Non-pigmented ciliary epithelial cell (primary cell): ENCODE measurements at places on chromosomes 4 and X.

- peak; percentile 32 for DNase-seq
Observed at GRCh38 chrX:101057093-101057714, 5.3 kb upstream of the TRMT2B start.

DNA sequence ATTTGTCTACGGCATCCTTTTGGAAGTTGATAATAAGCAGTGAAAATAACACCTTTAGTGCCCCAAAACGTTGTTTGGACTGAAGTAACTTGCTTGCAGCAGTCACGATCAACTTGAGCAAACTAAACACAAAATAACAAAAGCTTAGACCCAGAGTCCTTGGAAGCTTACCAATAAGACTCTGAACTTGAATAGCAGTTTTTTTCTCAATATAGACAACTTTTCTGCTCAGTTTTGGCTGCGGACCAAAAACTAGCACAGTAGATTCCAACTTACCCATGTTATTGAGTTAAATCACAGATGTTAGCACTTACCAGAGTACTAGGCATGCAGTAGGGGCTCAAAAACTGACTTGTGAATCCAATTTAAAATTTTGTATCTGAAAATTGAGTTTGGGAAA lies 746.9 kb downstream of the PCDH19 start:
- no peak for DNase-seq

GRCh38 chrX:17829566-17829965 lies 31.5 kb downstream of the RAI2 start:
- no peak for DNase-seq

DNA sequence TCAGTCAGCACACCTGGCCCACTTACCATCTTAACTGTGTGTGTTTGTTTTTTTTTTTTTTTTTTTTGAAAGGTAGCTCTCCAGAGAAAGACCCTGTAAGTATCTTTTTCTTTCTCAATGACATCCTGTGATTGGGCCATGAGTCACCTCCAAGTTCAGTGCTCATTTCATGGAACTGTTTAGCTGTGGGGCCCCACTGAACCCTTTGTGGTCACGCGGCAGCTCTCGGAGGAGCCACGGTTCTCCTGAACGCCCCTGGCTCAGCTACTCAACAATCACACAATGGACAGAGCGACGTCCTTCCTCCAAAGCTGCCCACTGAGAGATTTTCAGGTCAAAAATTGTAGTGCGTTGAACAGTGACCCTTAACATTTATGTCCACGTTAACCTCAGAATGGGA lies 14.2 kb upstream of the IL3RA start:
- DNase-seq = no peak

DNA sequence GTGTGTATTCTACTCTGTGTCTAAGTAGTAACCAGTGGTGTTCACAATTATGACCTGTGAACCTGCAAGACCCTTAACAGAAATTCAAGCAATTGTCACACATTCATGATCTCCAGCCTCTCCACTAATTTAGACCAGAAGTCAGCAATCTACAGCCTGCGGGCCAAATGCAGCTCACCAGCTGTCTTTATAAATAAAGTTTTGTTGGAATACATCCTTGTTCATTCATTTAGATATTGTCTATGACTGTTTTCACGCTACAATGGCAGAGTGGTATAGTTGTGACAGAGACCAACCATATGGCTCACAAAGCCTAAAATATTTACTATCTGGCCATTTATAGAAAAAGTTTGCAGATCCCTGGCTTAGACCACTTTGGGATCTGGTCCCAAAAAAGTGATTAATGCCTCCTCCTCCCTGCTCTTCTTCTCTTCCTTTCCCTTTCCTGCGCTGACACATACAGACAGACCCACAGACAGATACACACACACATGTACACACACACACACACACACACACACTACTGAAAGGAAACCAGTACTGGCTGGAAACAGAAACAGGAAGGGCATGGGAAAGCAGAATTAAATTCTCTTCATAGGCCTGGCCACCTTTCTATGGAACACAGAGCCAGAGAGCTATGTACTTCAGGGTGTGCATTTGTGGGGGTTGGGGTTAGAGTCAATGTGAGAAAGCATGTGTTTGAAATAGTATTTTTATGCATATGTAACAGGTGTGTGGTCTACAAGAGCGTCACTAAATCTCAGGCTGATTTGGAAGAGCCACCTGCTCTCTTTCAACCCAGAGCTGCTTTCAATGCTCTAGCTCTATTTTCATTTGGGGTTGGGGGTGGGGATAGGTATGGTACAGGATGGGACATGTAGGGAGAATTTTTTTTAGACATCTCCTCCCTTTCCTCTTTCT lies 49.7 kb upstream of the TMEM164 start:
- DNase-seq = no peak

DNA sequence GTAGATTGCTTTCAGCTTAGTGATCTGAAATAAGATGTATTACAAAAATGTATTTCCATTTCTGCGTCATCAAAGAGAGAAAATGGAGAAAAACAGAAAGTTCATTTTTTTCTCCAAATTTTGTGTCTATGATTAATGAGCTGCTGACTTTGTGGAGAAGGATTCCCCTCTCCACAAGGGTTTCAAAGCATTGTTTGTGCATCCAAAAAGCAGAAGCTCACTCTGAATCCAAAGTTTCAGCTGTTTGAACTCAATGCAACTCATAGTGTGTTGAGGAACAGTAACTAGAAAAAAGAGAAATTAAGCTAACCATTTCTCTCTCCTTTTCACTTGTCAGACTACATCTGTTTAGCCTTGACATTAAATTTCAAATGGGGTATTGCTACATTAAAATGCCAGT lies 62.9 kb upstream of the SLC7A11 start:
- DNase-seq = no peak

- DNase-seq = no peak
Observed at GRCh38 chr4:148207068-148207467, 235.1 kb downstream of the NR3C2 start.

DNA sequence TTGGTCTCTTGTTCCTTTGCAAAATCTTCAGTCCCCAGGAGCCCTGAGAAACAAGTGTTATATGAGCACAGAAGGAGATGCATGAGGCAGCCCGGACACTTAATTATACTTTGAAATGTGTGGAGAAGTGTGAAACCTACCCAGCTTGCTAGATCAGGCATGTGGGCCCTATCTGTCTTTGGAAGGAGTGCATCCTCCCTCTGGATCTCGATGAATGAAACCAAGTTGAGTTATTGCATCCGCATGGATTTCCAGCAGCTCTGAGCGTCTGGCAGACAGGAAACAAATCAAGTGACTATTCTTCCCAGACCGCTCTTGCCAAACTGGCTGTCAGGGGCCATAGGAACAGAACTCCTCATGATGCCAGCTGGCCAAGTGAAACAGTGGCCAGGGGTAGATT lies 19.6 kb upstream of the SOWAHD start:
- DNase-seq = no peak

DNA sequence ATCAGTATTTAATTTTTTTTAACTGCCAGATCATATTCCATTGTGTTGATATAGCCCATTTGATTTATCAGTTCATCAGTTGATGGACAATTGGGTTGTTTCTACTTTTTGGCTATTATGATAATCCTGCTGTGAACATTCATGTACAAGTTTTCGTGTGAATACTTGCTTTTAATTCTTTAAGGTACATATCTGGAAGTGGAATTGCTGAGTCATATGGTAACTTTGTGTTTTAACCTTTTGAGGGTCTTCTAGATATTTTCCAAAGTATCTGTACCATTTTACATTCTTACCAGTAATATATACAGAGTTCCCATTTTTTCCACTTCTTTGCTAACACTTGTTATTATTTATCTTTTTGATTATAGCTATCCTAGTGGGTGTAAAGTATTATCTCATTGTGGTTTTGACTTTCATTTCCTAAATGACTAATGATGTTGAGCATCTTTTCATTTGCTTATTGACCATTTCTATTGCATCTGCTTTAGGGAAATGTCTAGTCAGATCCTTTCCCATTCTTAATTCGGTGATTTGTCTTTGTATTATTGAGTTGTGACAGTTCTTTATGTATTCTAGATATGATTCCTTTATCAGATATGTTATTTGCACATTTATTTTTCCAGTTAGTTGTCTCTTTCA lies 75.2 kb upstream of the NUDT6 start:
- no peak for DNase-seq

GRCh38 chr4:7121866-7122653 lies 54.2 kb upstream of the GRPEL1 start:
- no peak for DNase-seq

DNA sequence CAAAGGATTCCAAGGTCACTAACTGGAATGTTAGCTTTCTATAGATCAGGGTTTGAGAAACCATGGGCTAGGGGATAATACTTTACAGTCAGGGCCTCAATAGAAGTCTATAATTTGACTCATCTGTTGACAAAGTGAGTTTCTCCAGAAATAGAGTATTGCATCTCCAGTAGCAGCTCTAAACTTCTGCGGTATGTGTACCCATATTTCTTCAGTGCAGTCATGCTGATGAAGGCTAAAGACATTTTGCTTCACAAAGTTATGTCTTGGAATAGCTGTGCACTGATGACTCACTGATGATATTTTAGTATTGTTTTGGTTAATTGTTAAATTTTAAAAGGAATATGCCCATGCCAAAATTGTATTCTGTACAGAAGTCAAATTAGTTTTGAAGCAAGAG lies 464.9 kb upstream of the AMOT start:
- peak; percentile 48 for DNase-seq

DNA sequence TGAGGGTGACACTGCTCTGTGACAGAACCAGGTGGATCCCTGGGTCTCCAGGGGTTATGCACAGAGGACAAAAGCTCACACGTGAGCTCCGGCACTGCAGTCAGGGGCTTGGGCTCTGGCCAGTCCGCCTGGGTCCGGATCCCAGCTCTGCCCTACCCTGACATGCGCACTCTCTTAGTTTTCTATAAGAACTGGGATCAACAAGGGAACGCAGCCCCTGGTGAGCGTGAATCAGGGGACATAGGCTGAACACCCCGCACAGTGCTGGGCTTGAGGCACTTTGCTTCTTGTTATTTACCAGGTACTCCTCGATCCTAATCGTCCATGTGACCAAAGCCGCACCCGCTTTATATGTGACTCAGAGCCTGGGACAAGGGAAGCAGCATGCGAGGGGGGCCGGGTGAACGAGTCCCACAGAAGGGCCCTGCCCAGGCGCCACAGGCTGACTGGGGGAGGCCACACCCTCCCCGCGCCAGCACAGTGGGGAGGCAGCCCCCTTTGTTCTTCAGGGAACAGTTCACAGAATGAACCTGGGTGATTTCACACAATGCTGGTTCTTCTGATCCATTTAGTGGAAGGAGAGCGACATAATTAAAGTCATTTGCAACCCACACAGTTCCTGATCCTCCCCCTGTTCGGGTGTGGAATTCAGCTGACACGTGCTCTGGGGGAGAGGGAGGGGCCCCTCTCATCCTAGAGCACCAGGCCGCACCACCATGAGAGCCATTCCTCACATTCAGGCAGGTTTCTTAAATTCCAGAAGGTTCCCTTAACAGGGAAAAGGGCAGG lies 55.5 kb downstream of the WFS1 start:
- DNase-seq = no peak

DNA sequence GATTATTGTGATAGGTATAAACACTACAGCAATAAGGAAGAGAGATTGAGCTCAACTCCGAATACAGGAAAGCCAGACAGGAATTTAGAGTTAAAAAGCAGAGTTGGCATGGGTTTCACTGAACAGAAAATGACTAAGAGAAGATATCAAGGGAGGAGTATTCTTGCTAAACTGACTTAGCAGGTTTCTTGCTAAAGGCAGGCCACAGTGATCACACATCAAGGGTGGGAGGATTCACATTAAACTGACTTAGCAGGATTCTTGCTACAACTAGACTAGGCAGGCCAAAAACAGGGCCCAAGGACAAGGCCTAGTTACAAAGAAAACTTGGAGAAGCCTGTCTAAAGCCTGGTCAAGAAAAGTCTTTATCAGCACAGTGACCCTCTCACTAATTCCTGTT lies 195.1 kb downstream of the MAGEB5 start:
- no peak for DNase-seq

- no peak for DNase-seq
Observed at GRCh38 chrX:25066131-25066530, 50.4 kb upstream of the ARX start.

DNA sequence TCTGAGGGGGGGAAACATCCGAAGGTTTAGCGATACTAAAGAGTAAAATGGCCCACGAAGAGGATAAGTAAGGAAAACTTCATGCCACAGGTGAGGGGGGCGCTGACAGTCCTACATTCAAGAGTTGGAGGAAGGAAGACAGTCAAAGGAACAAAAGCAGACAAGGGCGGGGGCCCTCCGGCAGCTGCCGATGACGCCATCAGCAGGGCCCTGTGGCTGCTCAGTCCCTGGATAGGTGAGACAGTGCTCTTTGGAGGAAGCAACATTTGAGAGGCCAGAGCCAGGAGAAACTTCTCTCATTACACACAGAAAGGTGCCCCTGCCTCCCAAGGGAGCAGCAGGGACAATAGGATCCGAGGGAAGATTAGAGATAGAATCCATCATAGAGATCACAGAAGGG lies 41.5 kb downstream of the RAB40AL start:
- DNase-seq = no peak

DNA sequence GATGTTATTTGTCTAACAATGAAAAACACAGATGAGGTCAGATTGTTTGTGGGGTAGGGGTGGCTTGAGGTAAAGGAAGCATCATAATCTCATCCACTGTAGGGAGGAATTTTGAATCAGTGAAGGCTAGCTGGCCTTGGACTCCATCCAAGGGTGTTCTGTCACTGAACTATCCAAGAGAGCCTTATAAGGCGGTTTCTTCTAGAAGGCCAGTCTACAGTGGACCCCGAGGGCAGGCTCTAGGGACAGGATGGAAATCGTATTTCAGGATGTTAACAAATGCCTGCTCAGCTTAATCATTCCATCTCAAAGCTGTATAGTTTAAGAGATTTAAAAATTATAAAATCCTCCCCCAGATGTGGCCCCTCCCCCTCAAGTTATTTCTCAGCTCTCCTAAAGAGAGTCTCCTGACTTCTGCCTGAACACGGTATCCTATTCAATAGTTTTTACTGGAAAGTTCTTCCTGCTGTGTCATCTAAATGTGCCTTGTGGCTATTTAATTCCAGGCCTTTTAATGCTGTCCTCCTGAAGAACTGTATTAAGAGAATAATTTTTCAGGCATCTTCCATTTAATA lies 8.0 kb downstream of the IGFBP7 start:
- DNase-seq = peak; percentile 95

GRCh38 chr4:111806331-111806730 lies 338.9 kb upstream of the FAM241A start:
- DNase-seq = no peak

DNA sequence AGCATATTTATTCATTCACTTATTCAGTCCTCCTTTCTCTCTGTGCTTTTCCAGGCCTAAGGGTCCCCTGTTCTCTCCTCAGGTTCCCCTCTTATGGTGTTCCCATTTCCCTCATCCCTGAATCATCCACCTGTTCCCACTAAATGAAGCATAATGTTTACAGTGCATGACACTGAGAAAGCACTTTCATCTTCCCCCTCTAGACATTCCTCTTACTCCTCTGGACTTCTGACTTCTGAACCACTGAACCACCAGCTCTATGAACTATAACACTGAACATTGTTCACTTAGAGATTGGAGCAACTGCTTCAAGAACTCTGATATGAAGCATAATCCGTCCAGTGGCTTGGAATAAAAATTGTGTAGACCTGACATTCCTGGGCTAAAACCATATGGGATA lies 59.5 kb downstream of the CD38 start:
- no peak for DNase-seq
